ENCODE measurements at places on chromosomes 4 and X. TPM values are rescaled to one million over a fixed set of nuclear protein-coding genes. Genes with fewer than 3 reads are reported as not detected.
A peak's percentile ranks its signal among the peaks of the same experiment; 100 is the strongest.

DIPK2B gene
- total RNA-seq = not detected

DNA sequence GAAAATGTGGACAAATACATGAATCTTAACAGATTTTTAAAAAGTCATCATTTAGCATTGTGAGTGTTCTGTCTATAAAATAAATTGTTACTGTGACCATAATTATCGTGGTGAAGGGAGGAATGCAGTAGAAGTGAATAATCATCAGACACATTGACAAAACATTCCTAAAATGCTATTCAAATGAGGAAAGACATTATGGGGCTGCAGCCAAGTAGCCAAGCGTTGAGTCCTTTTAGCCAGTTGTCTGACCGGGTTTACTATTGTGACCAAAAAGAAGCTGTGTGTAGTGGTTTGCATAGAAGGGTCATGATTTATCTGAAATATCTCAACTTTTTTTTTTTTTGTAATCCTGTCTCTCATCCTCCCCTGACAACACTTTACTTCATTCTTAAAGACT is 19.5 kb downstream of the WWC2 start:
- no peak for DNase-seq

- peak; percentile 83 for DNase-seq
Measured at GRCh38 chr4:130257271-130257670, 1161.3 kb downstream of the C4orf33 start.

DNA sequence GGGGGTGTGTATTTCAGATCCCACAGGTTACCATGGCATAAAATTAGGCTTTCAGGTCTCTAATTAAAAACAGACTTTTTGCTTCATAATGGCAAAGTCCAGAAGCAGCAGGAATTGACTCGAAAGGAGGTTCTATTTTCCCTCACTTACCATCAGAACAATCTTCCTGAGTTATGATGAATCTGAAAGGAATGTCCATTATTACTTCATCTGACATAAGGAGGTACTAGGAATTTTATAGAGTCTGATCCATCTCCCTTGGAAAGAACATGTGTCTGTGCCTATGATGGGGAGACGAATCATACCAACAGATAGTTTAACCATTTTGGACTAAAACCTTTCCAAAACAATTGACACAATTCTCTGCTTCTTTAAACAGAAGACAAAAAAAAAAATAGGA is 206.3 kb upstream of the FGF13 start:
- DNase-seq = peak; percentile 38

- DNase-seq = no peak
Measured at GRCh38 chrX:134999469-134999868, 8.7 kb downstream of the SMIM10 start.
